ENCODE measurements at places on chromosomes 6 and 20. TPM values are rescaled to one million over a fixed set of nuclear protein-coding genes. Genes with fewer than 3 reads are reported as not detected.
A peak's percentile ranks its signal among the peaks of the same experiment; 100 is the strongest.

PRND gene
- total RNA-seq, result not detected

DNA sequence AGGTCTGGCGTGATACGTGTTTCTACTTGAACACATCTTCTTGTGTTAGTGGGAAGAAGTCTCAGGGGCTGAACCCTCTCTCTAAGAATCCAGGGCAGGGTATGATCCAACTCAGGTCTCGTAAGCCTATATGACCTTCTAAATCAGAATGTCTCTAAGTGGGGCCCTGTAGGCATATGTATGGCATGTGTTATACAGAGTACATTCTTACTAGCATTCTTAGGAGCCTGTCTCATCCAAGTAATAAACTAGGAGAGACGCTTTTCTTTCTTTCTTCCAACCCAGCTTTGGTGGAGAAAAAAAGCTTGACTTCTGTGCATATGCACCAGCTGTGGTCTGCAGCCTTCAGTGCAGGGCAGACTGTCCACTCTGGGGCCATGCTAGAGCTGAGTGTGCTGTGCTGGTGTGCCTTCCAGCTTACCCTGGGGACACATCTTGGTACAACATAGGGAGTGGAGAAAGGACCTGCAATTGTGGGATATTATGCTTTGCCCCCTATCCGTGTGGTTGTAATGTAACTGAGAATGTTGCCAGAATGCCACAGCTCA, 47.3 kb downstream of the L3MBTL3 start:
- no peaks in the 10 kb centered on the region for H3K36me3 ChIP-seq
- H3K27me3 ChIP-seq, result peaks cover 2% of the 10 kb centered on the region
- no peak overlapping the region for H3K27ac ChIP-seq
- peaks cover 4% of the 10 kb centered on the region for H3K4me1 ChIP-seq
- H3K4me3 ChIP-seq, result no peak overlapping the region

GRCh38 chr20:62858058-62858830, 3.4 kb downstream of the TCFL5 start:
- H3K4me3 ChIP-seq, result peak overlapping the region; percentile 68
- H3K27ac ChIP-seq, result peak overlapping the region; percentile 12
- DNase-seq, result no peak

- DNase-seq, result no peak
- peak overlapping the region; percentile 58 for H3K4me3 ChIP-seq
- peaks cover 12% of the 10 kb centered on the region for H3K4me1 ChIP-seq
- no peaks in the 10 kb centered on the region for H3K36me3 ChIP-seq
- H3K27ac ChIP-seq, result no peak overlapping the region
- peaks cover 3% of the 10 kb centered on the region for H3K27me3 ChIP-seq
Observed at GRCh38 chr6:15663130-15663871, 473 bp upstream of the DTNBP1 start.

DNA sequence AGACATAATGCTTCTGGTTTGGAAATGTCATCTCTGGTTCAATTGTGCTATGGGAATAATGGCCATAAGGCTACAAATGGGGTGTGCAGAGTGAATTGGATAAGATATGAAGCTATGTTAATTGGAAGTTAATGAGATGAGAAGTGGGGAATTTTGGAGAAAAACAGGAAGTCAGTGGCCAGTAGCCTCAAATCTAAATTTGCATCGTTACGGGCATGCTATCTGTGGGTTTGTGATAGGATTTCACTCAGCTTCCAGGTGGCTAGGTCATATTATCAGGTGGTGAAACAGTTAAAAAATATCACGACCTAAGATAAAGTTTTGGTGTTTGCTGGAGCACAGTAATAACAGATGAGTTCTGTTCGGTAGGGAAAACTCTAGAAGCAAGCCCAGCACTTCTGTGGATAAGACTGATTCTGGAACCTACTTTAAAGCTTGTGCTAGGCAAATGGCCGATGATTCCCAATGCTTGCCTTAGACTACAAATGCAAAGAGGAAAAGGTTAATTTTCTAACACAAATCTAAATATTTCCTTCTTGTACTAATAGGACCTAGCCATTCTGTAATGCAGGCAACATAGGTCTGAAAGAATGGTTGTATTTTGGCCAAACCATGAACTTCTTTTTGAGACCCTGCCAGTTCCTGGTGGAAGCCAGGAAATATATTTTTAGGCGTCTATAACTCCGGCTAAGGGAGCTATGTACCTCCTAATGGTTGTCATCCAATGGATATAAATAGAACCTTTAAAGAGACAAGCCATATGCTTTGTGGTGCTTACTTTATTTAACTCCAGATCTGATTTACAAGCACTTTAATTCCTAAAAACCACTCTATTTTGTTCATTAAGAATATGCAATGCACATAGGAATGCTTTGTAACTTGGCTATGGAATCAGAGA, 111.0 kb downstream of the PLCB1 start:
- peaks cover 4% of the 10 kb centered on the region for H3K4me1 ChIP-seq
- H3K4me3 ChIP-seq, result no peak overlapping the region
- no peak overlapping the region for H3K27ac ChIP-seq
- H3K36me3 ChIP-seq, result no peaks in the 10 kb centered on the region

DNA sequence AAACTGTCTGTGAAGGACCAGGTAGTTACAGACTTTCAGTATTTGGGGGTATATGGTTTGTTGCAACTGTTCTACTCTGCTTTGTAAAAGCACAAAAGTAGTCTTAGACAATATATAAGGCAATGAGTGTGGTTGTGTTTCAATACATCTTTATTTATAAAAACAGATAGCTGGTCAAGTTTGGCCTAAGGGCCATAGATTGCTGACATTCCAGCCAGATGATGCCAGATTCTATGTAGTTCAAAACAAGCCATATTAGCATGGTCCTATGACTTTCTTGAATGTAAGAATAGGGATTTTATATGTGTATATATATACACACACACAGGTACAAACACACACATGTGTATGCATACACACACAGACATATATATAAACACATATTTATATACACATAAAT, 201.8 kb downstream of the GRIK2 start:
- H3K27me3 ChIP-seq, result no peaks in the 10 kb centered on the region
- H3K4me1 ChIP-seq, result no peaks in the 10 kb centered on the region
- no peak for DNase-seq
- no peak overlapping the region for H3K4me3 ChIP-seq

OARD1 gene
- total RNA-seq, result 24.4 TPM

DNA sequence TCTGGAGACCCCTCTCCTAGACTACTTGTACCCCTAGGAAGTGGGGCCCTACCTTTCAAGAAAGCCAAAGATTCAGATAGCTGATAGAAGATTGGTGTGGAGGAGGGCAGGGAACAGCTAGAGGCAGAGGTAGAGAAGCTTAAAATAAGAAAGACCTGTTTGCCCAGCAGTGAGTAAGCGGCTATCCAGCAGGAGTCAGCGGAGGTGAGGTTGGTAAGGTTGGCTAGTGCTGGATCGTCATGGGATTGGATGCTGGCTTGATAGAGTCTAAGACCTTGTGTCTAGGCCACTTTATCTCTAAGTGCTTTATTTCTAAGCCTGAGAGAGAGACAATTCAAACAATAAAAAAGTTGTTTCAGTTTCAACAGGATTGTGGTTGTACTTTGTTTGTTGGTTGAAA, 19.1 kb downstream of the ANKS1A start:
- no peak overlapping the region for H3K27ac ChIP-seq
- peaks cover 10% of the 10 kb centered on the region for H3K4me1 ChIP-seq
- H3K36me3 ChIP-seq, result no peaks in the 10 kb centered on the region
- peaks cover 3% of the 10 kb centered on the region for H3K27me3 ChIP-seq
- no peak for DNase-seq
- H3K4me3 ChIP-seq, result no peak overlapping the region

PRICKLE4 gene
- total RNA-seq, result 2.3 TPM

DNA sequence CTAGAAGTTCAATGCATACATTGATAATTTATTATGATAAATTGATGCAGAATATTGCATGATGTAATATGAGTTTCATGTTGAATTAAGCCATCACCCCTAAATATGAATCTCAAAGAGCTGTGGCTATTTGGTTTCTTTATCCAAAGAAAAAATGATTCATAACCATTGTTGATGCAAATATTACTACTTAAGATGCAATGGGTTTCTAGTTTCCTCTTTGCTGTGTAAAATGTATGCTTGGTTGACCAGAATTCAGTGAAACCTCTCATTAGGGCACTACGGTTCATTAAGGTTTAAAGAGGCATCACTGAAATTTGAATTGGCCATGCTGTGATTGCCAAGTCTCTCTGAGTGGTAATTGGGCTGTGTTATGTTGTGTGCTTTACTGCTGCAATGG, 492.5 kb upstream of the FLRT3 start:
- no peak for DNase-seq
- H3K27ac ChIP-seq, result no peak overlapping the region
- peaks cover 2% of the 10 kb centered on the region for H3K27me3 ChIP-seq
- H3K36me3 ChIP-seq, result no peaks in the 10 kb centered on the region
- no peak overlapping the region for H3K4me3 ChIP-seq

OR2B6 gene
- not detected for total RNA-seq

- no peak for DNase-seq
- H3K4me3 ChIP-seq, result no peak overlapping the region
- H3K27me3 ChIP-seq, result peaks cover 3% of the 10 kb centered on the region
- H3K36me3 ChIP-seq, result no peaks in the 10 kb centered on the region
- no peaks in the 10 kb centered on the region for H3K4me1 ChIP-seq
Observed at GRCh38 chr20:34575271-34575670, 16.8 kb downstream of the MAP1LC3A start.

- peaks cover 5% of the 10 kb centered on the region for H3K27me3 ChIP-seq
- peaks cover 16% of the 10 kb centered on the region for H3K4me1 ChIP-seq
- peak overlapping the region; percentile 96 for H3K4me3 ChIP-seq
Observed at GRCh38 chr6:139028215-139028657, 309 bp upstream of the ABRACL start.

GRCh38 chr6:70531133-70531532, 35.6 kb upstream of the SDHAF4 start:
- H3K36me3 ChIP-seq, result no peaks in the 10 kb centered on the region
- peaks cover 3% of the 10 kb centered on the region for H3K4me1 ChIP-seq
- no peaks in the 10 kb centered on the region for H3K27me3 ChIP-seq
- no peak overlapping the region for H3K27ac ChIP-seq
- H3K4me3 ChIP-seq, result no peak overlapping the region

DNA sequence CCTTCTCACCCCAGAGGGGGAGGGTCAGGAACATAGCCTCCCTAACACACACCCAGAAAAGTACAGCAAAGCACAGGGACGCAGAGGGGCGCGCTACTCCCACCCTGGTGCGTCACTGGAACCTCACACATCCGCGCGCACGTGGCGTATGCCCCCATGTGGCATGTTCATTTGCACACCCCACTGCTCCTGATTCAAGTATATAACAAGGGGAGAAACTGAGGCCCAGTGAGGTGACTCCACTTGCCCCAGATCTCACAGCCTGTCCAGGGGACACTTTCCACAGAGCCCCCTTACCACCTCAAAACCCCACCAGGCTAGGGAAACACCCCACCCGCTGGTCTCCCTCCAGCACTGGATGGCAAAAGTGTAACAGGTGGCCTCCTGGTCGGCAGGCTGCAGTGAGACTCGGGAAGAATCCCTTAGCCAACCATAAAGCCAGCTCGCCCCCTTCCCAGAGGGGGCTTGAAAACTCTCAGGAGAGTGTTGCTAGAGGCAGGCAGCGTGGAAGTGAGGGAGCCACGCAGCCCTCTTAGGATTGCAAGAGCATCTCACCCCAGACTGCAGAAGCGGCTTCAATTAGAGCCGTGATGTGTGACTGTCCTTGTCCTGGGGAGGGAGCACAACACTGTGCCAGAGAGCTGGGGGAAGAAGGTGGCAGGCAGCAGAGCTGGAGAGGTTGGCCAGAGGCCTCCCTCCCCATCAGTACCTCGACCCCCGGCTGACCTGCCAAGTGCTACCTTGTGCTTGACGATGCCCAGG, at the start of gene GRM4:
TSS of gene GRM4 (minus strand) at position 67 of the 762 bp plus-strand sequence. CDS start 12,591 bp downstream, outside the sequence.
- peak within 1 kb of the TSS; percentile 98 for H3K27ac ChIP-seq
- no peak for DNase-seq
- H3K36me3 ChIP-seq, result no peaks in the 10 kb centered on the region

DNA sequence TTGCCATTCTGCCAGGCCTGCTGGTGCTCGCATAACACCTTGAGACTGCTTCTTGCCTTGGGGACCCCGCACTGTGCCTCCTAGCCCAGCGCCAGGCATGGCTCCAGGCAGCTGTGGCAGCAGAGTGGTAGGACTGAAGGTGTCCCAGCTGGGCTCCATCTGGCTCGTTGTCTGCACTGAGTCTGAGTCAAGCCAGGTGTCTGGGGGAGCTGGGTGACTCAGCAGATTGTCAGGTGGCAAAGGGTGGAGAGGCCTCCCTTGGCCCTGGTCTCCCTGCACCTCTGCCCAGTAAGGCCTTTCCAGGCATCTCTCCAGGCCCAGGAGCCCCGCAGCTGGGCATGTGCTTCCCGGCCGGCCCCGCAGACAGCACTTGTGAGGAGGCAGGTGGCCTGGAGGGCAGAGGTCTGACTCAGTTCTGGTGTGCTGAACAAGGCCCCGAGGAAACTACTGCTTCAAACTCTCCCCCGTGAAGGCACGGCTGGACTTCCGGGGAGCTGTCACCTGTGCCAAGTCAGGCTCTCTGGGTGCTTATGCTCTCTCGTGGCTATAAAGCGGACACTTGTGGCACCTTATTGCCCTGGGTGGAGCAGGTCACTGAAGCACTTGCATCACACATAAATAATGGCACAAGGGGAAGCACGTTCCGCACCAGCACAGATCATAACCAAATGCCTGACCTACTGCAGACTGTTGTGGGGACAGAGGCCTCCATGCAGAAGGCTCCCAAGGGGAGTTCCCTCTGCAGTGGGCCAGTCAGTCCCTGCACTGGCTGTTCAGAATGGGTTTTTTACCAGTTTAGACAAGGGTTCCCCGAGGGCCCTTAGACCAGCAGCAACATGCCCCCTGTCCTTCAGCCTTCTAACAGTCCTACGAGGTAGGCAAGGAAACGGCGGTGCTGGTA, 27.5 kb downstream of the FOXC1 start:
- no peak for DNase-seq
- no peaks in the 10 kb centered on the region for H3K4me1 ChIP-seq
- peaks cover 2% of the 10 kb centered on the region for H3K36me3 ChIP-seq
- no peak overlapping the region for H3K4me3 ChIP-seq
- H3K27ac ChIP-seq, result no peak overlapping the region

- H3K4me1 ChIP-seq, result peaks cover 11% of the 10 kb centered on the region
- H3K27ac ChIP-seq, result no peak overlapping the region
- H3K36me3 ChIP-seq, result peaks cover 6% of the 10 kb centered on the region
- no peak overlapping the region for H3K4me3 ChIP-seq
- peaks cover 2% of the 10 kb centered on the region for H3K27me3 ChIP-seq
- DNase-seq, result no peak
Observed at GRCh38 chr6:109738667-109739066, 47.6 kb downstream of the FIG4 start.

DNA sequence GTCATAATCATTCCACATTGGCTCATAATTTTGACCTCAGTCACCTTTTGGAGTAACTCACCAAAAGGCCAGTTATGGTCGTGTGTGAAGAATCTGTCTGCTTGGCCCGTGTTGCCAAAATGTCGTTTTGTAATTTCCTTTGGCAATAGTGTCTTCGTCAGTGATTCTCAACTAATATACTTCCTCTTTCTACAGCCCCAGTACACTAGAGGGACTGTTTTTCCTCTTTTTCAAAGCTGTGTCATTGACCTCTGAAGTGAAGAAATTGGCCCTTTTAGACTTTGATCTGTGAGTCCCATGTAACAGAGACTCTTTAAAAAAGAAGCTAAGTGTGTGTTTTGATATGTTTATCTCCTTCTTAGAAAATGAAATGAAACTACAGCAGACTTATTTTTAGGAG, 5.2 kb downstream of the FOXO3 start:
- peaks cover 7% of the 10 kb centered on the region for H3K36me3 ChIP-seq
- no peak overlapping the region for H3K4me3 ChIP-seq
- peaks cover 16% of the 10 kb centered on the region for H3K4me1 ChIP-seq
- H3K27ac ChIP-seq, result no peak overlapping the region
